ENCODE measurements at places on chromosomes 16 and 17. TPM values are rescaled to one million over a fixed set of nuclear protein-coding genes. Genes with fewer than 3 reads are reported as not detected.

The CNTNAP4 gene
- total RNA-seq: not detected

The TMED6 gene
- not detected for total RNA-seq

The SLX1B gene
- 42.6 TPM for total RNA-seq

The KRTAP4-3 gene
- not detected for total RNA-seq

The TP53TG3 gene
- not detected for total RNA-seq

The KCNJ2 gene
- total RNA-seq: 1.7 TPM

The GFAP gene
- 0.08 TPM for total RNA-seq

The MYADML2 gene
- total RNA-seq: not detected

The MYH2 gene
- total RNA-seq: not detected

The SBK1 gene
- under 0.01 TPM for total RNA-seq

The CRHR1 gene
- under 0.01 TPM for total RNA-seq

The KRT40 gene
- total RNA-seq: not detected

The IRF8 gene
- total RNA-seq: 0.52 TPM

The NOD2 gene
- total RNA-seq: not detected

All from epithelial cell of alveolus of lung (primary cell).